Lung (tissue), 17 donors: ENCODE measurements at places on chromosomes 12 and 14.
A peak's percentile ranks its signal among the peaks of the same experiment; 100 is the strongest.

- no peak for DNase-seq
Observed at GRCh38 chr12:30003321-30003720, 219.6 kb upstream of the TMTC1 start.

GRCh38 chr14:94115058-94115591, 4.6 kb downstream of the IFI27 start:
- DNase-seq: peak; percentile 6

DNA sequence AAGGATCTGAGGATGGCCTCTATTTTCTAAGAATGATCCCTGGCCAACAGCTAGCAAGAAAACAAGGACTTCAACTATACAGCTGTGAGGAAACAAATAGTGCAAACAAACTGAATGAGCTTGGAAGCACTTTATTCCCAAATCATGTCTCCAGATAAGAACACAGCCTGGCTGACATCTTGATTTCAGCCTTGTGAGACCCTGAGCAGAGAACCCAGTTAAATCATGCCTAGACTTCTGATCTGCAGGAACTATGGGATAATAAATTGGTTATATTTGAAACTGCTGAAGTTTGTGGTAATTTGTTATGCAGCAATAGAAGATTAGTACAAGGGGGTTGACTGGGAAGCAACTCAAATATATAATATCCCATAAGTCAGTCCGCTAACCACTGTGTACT, 183.9 kb upstream of the BMP4 start:
- peak; percentile 6 for DNase-seq

- no peak for DNase-seq
Observed at GRCh38 chr14:54697803-54698202, 130.9 kb downstream of the SAMD4A start.

DNA sequence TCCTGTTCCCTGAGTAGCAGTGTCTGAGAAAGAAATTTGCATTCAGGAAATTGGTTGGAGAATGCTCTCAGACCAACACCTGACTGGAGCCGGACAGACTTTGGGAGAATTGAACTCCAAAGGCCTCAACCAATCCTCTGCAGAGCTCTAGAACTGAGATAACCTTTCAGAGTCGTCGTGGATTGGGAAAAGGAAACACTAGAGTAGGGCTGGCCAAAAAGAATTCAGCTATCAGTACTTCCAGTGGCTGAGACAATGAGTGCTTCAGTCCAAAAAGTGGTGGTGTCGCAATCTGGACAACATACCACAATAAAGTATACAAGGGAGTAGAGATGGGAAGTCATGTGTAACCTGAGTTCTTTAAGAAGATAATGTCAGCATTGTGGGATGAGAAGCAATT, 377.1 kb downstream of the SLC16A7 start:
- no peak for DNase-seq

GRCh38 chr12:132146772-132147422, 2.6 kb downstream of the NOC4L start:
- no peak for DNase-seq

GRCh38 chr12:27615331-27615891, 80.8 kb upstream of the REP15 start:
- DNase-seq: no peak

GRCh38 chr12:4432878-4433744, 12.5 kb downstream of the FGF6 start:
- DNase-seq: no peak

GRCh38 chr12:46556105-46556559, 183.6 kb upstream of the SLC38A2 start:
- DNase-seq: peak; percentile 62

DNA sequence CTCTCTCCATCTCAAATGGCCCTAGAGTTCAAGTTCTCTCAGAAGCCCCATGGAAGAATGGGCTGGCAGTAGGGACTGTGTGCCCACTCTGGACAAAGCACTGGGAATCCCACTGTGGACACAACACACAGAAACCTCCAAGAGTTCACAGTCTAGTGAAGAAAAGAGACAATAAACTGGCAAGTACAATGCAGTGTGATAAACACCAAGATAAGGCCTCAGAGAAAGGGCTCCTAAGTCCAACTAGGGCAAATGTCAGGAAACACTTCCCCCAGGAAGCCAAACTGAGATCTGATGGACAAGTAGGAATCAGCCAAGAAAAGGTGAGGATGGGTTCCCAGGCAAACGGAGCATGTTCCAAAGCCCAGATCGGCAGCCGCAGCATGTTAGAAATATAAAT, 5.4 kb downstream of the VSIG10 start:
- no peak for DNase-seq

DNA sequence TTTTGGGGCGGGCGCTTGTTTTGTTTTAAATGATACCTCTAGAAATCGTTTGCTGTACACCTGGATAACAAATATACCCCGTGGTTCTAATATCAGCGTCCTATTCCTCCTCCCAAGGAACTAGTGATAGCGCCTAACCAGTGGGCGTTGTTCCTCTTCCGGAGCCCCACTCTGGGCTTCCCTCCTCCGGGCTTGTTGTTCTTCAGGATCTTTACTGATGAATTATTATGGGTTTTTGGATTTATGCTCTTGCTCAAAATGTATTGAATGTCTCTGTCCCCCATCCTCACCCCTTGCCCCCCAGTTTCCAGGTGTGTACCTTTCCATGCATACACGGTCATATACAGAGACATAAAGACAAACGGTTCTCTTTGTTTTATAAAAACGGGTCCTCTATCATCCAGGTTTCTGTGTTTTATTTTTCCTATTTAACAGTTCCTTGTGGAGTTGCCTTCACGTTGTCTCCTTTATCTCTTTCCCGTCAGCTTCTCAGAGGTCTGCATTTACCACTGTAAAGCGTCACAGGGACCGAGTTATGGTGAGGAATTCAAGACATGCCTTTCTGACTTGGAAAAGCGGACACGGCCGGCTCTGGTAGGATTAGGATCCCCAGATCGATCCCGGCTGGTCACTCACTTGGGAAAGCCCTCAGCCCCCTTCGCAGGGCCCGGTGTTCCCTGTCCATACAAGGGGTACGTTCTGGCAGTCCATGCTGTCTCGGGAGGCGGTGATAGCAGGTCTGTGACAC, 655 bp upstream of the PLEKHG3 start:
- DNase-seq: peak; percentile 76

- DNase-seq: no peak
Observed at GRCh38 chr14:105541218-105541875, 15.0 kb downstream of the TMEM121 start.

GRCh38 chr12:14950421-14950820, 11.0 kb downstream of the ARHGDIB start:
- DNase-seq: no peak

DNA sequence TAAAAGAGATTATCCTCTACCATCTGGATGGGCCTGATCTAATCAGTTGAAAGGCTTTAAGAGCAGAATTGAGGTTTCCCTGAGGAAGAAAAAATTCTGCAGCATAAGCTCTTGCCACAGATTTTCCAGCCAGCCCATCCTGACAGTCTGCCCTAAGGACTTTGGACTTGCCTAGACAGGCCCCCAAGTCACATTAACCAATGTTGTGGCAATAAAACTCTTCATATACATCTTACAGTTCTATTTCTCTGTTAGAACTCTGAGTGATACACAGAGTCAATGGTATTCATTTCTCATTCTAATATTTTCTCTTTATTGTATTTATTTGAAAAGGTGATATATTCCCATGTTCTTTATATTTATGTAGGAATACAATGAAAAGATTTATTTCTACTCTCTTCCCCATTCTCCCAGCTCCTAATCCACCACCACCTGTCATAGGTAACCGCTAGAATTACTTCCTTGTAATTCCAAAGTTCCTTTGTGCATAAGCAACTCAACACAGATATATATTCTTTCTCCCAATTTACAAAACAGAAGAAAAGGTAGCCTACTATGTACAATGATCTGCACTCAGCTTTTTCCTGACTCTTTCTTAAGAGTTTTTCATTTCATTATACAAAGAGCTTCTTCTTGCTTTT, 182.1 kb downstream of the CAPZA3 start:
- no peak for DNase-seq

DNA sequence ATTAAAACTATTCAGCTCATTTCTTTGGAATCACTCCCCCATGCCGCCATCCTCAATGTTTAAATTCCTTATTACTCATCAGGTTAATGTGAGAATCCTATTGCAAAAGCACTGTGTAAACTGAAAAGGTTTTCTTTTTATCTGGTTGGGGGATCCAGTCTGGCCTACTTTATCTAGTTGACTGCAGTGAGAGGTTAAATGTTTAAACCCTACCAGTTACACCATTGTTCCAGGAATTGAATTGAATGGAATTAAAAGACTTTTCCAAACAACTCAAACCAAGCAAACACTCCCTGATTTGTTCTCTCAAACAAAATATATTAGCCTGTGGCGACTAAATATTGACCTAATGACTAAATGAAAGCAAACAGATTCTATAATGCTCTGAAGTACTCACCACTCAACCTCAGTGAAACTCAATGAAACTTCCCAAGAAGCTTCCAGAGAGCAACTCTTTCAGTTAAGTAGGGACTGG, 100.5 kb downstream of the VEZT start:
- DNase-seq: no peak
